ENCODE measurements at places on chromosomes 5 and 9. TPM values are rescaled to one million over a fixed set of nuclear protein-coding genes. Genes with fewer than 3 reads are reported as not detected.

The ESM1 gene
- under 0.01 TPM for total RNA-seq

The CCDC152 gene
- 0.97 TPM for total RNA-seq

The SH3TC2 gene
- 13.4 TPM for total RNA-seq

The SH2D3C gene
- 0.43 TPM for total RNA-seq

The LCN12 gene
- total RNA-seq, result not detected

Measured in fibroblast of villous mesenchyme (primary cell).